Astrocyte of the hippocampus (primary cell): ENCODE measurements at places on chromosomes 5 and 9.

GRCh38 chr9:18331310-18331684, 142.7 kb upstream of the ADAMTSL1 start:
- no peak for DNase-seq

- DNase-seq: no peak
Measured at GRCh38 chr5:150454492-150455229, 5.1 kb upstream of the RPS14 start.

GRCh38 chr9:95211028-95211427, 106.5 kb downstream of the FANCC start:
- DNase-seq: peak; percentile 34

GRCh38 chr5:15489571-15490235, 10.3 kb upstream of the FBXL7 start:
- DNase-seq: peak; percentile 63

DNA sequence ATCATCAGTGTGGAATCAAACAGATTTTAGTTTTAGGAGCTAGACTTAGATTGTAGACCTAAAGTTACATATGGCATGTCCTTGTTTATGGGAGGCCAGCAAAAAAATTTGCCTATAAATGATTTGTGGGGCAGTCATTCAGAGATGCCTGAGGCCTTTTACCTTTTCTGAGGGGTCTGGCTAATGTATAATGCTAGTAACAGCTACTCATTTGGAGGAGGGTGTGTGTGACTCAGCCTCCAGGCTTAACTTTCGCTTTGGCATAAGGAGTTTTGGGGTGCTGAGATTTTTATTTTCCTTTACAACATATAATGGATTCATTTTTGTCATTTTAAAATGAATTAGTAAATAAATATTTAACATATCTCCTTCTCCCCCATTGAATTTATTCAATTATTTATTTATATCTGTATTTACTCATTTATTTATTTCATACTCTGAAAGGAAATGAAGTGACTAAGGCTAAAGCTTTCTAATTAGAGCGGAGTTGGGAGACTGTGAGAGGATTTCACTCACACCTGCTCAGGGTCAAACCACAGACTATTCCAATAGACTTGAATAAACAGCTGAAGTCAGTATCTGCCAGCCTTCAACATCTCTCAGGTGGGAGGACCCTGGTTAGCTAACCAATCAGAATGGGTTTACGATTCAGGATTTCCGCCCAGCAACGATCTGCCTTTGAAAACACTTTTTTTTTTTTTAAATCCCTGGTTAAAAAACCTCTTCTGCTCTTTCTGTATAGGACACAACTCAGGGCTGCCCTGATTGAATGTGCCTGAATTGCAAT, 487.5 kb upstream of the SGCD start:
- peak; percentile 7 for DNase-seq

DNA sequence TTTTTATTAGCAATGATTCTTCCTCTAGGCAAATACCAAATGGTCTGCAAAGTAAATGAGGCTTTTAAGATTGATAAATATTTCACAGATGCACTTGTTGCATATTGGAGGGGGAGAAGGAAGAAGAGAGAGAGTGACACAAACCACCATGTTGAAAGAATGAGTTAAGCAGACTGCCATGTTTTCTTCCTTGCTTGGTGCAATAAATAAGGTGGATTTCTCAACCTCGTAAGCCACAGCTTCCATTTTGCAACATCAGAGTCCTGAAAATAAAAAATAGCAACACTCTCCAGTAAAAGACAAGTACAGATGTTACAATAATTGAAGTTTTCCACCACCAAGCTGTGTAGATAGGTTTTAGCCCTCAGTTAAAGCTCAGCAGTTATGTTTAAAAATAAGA, 202.9 kb downstream of the SGCD start:
- no peak for DNase-seq

DNA sequence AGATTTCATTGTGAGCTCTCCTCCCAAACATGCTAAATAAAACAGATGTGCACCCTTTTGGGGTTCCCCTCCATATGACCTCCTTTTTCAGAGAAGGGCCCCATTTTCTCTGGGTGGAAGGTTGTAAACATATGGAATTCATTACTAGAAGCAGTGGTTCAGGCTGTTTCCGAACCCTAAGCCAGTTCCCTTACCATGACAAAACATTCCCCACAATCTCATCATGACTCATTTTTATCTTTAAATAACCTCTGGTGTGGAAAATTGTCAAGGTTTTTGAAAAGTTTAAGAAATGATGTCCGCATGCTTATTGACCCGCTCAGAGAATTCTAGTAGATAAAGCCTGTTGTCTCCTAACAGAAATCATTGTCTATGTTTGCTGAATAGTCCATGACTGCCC, 127.3 kb upstream of the PIK3R1 start:
- peak; percentile 44 for DNase-seq
